ENCODE measurements at places on chromosomes 13 and 19.

DNA sequence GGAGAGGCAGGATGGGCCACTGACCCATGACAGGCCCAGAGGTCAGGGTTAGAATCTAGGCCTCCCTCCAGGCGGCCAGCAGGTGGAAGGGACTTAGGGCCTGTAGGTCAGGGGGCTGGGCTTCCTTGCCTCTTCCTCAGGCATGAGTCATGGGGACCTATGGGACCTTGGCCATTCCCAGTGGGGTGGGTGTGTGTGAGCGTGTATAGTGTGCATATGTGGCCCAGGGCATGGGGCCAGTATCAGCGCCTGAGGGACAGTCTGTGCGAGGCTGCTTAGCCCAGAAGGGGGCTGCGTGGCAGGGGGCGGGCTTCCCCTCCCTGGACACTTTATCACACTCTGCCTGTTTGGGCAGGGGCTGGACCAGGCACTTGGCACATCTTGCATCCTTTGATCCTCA lies 13.3 kb downstream of the KCTD15 start:
- DNase-seq: no peak

DNA sequence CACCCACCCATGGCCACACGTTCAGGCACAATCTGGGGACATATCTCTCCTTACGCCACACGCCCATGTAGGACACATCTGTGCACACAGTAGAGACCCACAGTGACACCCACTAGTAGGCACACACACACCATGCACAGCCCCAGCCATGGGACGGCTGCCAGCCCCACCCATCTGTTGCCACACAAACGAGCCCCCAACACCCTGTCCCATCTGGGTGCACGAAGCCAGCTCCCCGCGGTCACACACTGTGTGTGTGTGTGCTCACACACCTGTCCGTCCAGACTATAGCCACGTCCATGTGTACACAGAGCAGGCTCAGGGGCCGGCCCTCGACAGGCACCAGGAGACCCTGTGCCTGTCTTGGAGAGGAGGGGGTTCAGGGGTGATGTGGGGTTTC lies 10.6 kb downstream of the ERFL start:
- no peak for DNase-seq

DNA sequence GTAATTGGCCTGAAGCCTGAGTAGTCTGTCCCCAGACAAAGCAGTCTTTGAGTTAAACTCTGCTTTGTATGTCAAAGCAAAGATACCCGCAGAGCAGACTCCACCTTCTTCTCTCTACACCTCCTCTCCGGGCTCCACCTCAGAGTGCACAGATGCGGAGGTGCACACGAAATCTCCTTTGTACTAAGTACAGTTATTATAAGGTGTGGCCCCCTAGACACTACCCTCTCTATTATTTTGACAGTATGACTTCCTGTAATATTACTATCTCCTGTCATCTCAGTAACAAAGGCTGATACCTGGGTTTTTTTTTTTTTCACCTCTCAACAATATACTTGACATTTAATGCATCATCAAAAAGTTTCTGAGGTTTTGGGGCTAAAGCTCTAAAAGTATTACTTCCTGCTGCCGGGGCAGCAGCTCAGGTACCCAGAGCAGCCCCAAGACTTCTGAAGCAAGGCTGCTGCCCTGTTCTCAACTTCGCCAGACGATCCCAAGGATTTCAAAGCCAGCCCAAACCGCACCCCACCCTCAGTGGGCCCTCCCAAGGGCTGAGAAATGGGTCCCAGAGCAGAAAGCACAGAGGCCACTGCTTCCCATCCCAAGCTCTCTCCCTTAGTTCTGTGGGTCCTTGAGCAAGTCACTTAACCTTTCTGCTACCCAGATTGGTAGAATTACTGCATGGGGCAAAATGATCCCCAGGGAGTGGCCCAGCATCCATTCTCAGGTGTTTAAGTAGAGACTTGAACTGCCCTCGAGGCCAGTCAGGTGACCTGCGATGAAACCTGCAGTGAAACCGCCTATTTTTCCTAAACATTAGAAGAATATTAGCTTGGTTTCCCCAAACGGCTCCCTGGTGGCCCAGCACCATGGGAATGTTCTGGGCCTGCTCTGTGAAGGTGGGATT lies 180.6 kb downstream of the FOXO1 start:
- DNase-seq: no peak

DNA sequence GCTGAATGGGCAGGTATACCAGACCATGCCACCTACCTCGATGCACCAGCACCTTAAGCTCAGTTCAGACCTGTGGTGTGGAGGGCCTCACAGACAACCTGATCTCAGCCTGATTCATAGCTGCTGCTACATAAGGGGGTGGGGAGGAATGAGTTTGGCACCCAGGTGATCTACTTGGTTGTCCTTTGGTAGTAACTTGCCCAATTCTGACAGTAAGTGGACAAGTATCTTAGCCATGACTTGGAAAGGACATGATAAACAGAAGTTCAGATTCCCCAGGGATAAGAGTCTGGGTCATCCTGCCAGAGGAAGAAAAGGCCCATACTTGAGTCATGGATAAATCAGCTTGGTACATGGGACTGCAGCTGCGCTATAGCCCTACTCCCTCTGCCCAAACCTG lies 28.4 kb upstream of the SOHLH2 start:
- DNase-seq: no peak

DNA sequence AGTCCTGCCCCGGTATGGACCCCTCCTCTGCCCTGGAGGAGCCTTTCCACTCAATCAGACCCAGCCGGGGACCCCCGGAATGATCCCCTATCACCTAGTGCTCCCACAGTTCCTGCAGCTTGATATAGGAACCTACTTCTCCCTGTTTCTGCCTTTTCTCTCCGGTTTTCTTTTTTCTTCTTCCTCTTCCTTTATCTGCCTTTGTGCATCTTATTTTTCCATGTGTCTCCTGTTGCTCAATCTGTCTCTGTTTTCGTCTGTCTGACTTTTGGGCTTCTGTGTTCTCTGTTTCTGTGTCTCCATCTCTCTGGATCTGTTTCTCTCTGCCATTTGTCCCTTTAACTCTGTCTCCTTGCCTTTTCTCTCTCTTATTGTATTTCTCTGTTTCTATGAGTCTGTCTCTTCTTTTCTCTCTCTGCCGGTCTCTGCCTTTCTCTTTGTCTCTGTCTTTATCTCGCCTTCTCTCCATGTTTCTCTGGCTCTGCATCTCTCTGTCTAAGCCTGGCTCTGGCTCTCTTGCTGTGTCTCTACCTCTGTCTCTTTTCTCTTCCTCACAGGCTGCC lies 10.0 kb downstream of the MEGF8 start:
- DNase-seq: no peak

DNA sequence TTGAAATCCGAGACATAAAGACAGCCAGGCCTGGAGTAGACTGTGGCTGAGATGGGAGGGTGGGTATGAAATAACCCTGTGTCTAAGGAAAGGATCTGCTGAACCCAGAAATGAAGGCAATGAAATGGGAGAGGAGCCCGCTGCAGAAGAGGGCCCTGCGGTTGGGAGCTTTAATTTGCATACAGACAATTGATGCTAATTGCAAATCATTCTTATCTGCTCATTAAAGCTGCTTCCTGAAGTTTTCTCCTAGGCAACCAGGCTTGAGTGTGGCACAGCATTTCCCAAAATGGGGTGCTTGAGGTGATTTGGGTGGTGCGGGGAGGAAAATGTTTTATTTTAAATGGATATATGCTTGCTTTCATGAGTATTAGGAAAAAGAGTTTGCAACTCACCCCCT lies 55.4 kb downstream of the DPF1 start:
- DNase-seq: no peak

DNA sequence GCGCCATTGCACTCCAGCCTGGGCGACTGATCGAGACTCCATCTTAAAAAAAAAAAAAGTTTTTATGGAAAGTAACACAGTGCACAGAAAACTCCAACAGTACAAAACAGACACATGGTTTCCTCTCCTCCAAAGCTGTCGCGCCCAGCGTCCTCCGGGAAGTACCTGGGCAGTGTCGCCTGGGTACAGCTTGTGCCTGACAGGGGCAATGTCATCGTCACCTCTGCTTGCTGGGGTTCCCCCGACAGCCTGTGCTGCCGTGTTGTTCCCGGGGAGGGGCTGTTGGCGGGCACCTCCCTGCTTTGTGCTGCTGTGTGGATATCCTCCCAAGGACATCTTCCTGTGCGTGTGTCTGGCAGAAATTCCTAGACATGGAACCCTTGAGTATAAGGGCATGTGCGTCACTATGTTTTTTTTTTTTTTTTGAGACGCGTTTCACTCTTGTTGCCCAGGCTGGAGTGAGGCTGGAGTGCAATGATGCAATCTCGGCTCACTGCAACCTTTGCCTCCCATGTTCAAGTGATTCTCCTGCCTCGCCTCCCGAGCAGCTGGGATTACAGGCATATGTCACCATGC lies 2.4 kb upstream of the F2RL3 start:
- DNase-seq: no peak

- no peak for DNase-seq
These were observed 18.7 kb downstream of the CAPS start for GRCh38 chr19:5932609-5933262.

GRCh38 chr13:27470075-27470820 lies 19.9 kb upstream of the MTIF3 start:
- DNase-seq: no peak

- DNase-seq: no peak
These were observed 21.2 kb downstream of the ZNF675 start for GRCh38 chr19:23665651-23666410.

DNA sequence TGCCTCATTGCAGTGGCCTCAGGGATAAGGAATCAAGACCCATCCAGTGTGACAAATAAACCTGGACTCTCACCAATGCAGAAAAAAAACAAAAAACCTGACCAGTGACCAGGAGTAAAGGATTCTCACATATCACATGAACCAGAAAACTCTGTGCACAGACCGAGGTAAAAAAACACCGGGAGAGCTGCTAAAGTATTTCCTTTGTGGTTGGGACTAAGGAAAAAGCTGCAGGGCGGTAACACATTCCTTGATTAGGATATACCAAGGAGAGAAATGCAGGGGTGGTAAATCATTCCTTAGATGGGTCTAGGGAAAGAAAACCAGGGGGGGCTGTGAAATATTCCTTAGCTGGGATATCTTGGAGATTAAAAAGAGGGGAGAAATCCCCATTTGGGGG lies 64.8 kb upstream of the ZNF85 start:
- DNase-seq: no peak

GRCh38 chr19:1968279-1969175 lies 27.6 kb downstream of the CSNK1G2 start:
- DNase-seq: no peak

DNA sequence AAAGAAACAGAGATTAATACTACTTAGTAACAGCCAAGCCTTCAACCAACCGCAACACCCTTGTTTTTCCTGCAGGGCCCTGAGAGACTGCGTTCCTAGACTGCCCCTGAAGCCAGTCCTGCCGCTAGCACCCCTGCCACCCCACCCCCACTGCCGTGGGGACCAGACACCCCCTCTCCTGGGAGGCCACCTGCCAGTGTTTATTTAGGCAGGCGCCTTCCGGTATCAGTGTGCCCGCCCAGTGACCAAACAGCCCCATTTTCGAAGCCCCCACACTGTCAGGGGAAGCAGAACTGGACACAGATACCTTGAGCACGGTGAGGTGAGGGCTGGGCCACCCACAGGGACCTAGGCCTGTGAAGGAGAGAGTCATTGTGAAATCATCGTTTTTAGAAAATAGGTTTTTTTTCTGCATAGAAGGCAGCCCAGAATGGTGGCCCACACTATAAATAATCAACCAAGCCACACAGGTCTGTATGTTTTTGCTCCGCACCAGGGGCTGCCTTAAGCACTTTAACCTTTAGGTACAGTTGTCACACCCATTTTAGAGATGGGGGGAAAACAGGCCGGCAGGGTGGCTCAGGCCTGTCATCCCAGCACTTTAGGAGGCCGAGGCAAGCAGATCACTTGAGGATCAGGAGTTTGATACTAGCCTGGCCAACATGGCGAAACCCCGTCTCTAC lies 3.5 kb upstream of the TLE5 start:
- no peak for DNase-seq

DNA sequence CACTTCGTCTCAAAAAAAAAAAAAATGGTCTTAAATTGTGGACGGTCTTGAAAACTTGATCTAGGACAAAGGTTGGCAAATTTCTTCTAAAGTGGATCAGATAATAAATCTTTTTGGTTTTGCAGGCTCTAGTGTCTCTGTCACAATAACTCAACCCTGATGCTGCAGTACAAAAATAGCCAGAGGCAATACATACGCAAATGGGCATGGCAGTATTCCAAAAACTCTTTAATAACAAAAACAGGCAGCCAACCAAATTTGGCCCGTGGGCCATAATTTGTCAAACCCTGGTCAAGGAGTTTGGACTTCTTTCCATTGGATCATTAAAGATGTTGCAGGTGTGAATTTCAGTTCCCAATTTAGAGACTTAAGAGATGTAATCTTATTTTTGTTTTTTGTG lies 93.5 kb upstream of the MRI1 start:
- DNase-seq: no peak

DNA sequence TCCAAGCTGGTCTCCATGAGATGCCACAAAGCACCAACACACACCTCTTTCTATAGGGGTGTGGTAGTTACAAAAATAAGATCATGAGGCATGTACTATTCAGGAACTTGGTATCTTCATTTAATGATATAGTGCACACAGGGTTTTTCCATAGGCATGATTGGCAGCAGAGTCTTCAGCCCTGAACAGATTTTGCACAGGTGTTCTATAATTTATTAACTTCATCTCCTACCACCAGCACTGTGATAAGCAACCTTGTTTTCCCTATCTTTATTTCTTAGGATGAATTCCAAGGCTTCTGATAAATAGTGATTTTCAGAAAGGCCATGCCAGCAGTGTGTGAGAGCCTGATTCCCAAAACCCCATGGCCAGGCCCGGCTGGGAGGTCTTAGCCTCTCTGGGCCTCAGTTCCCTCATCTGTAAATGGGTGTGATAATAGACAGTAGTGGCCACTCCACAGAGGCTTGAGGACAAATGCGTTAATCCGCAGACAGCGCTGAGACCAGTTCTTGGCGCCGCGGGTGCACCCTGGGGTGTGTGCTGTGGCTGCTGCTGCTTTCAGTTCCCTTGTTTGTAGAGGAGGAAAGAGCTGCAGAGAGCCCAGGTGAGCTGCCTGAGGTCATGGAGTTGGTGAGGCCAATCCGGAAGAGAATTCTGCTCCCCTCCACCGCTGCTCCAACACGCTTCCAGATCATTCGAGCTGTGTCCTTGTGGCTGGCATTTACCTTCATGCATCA lies 33.1 kb downstream of the DHRS12 start:
- DNase-seq: no peak

DNA sequence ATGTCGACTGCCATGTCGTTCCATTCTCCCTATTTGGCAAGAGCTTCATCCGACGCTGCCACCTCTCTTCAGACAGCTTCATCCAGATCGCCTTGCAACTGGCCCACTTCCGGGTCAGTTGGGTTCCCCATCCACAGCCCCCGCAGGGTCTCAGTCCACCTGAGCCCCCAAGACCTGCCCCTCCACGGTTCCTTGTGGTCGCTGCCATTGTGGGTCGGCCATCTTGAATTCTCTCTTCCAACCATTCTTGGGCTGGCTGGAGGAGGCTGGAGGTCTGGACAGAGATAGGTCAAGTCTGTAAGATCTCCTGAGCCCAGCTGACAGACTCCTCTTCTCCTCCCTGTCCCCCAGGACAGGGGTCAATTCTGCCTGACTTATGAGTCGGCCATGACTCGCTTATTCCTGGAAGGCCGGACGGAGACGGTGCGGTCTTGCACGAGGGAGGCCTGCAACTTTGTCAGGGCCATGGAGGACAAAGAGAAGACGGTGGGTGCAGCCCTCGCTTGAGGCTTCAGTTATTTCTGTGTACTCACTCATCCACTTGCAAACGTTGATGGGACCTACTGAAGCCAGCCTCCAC lies 19.5 kb downstream of the CPT1C start:
- DNase-seq: no peak
